GM19239 (cell line): ENCODE measurements at places on chromosomes 3 and 15.

DNA sequence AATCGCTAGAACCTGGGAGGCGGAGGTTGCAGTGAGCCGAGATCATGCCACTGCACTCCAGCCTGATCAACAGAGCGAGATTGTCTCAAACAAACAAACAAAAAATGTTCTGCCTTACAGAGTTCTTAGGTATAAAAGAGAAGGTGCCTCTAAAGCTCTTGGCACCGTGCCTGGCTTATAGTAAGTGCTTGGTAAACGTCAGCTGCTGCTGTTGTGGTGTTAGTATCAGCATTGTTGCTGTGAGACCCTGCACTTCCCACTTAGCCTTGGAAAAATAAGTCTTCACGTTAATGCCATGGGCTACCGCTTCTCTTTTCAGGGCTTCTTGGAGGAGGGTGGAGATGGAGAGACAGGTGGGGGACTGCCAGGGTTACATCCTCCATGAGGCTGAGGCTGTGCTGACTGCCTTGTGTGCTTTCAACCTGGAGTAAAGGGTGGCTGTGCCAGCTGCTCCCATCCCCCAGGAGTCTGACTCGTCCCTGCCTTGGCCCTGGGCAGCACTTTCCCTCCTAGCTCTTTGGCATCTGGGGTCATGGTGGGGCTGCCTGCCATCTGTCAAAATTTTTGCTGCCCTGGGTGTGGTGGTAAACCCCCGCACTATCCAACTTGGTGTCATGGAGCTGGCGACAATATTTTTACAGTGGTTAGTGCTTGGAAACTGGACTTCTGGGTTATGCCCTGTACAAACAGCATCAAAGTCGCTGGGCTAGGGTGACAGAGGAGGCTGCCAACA is 17.8 kb downstream of the FLNB start:
- no peak for DNase-seq

DNA sequence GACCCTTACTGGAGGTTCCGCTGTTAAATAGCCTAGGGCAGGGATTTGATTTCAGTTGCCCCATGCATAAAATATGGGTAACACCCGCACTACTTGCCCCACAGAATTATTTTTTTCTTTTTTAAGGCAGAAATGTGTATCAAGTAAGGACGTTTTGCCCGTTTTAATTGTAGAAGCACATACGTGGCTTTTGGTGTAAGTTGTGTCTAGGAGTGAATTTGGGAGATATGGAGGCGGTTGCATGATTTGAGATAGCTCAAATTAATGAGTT is 636 bp upstream of the LRRC58 start:
- no peak for DNase-seq

DNA sequence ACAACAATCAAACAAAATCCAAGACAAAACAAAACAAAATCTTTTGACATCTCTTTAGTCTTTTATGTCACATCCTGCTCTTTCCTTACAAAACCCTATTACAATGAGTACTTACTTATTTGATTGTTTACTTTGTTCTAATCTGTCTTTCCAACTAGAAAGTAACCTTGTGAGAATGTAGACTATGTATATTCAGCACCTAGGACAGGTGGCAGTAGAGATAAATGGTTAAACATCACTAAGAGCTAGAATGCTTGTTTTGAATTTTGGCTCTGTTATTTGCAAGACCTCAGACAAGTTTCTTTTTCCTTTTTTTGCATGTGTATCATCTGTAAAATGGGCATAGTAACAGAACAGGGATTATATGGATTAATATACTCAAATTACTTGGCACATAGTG is 33.1 kb upstream of the NAALADL2 start:
- DNase-seq: no peak

DNA sequence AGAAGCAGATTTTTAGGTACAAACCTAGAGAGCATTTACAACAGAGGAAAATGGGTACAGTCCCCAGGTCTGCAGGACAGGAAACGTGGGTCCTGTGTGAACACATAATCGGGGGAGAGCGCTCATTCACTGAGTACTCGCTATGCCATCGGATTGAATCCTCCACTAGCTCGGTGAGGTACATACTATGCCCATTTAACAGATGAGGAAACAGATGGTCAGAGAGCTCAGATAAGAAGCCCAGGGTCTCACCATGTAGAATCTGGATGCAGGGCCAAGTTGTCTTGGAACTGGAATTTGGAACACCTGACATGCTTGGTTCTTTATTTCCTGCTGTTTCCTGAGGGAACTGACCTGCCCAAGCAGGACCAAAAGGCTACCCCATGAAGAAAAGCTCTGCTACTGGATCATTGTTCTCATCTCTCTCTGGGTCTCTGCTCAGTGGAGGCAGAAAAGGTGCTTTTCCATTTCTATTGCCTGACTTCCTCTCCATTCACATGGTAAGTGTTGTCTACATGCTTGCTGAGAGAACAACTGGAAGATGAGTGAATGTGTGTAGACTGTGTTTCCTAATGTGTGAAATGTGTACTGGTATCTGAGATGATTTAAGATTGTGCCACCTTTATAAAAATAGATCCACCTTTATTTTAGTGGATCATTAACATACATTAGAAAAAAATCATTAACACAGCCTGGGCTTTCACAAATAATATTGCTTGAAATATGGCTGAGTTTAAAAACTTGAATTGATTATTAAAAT is 89.1 kb downstream of the TGFBR2 start:
- DNase-seq: no peak

- DNase-seq: no peak
Measured at GRCh38 chr3:35291471-35292236, 347.7 kb upstream of the ARPP21 start.

GRCh38 chr3:104523136-104523535 is 843.6 kb upstream of the ALCAM start:
- DNase-seq: no peak

DNA sequence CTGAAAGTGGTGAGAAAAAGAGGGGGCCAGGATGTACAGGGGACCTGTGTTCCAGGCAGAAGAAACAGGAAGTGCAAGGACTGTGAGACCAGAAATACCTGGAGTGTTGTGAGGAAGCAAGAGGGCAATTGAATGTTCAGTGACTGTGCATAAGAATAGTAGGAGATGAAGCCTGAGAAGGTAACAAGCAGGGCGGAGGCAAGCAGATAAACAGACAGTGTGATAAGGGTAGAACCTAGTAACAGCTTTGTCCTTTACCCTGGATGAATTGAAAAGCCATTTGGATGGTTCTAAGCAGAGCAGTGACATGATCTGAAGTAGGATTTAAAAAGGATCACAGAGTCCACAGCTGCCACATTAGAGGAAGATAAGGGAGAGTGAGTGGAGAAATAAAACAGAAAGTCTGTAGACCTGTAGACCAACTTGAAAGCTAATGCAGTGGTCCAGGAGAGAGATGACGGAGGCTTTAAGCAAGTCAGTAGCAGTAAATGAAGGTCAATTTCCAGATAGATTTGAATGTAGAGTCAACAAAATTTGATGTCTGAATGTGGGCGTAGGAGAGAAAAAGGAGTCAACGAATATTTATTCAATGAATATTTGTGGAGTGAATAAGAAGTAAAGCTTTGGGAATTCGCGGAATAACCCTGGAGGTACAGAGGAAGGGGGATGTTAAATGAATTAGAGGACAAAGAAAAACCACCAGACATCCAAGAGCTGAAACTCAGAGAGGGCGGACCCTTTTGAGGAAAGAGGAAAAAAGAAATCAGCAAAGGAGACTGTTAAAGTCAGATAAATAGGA is 4.2 kb upstream of the PLOD2 start:
- no peak for DNase-seq

GRCh38 chr15:85759376-85759775 is 35.3 kb downstream of the KLHL25 start:
- DNase-seq: no peak

GRCh38 chr3:159380891-159381290 is 579.0 kb downstream of the MFSD1 start:
- DNase-seq: no peak

- no peak for DNase-seq
Measured at GRCh38 chr3:56800832-56801661, 702 bp downstream of the ARHGEF3 start.

- no peak for DNase-seq
Measured at GRCh38 chr3:127068111-127068810, 85.3 kb downstream of the PLXNA1 start.

GRCh38 chr3:114861666-114862065 is 285.4 kb downstream of the ZBTB20 start:
- DNase-seq: no peak

GRCh38 chr15:28103831-28104230 is 4.7 kb upstream of the OCA2 start:
- DNase-seq: no peak

GRCh38 chr3:8529738-8530525 is 28.3 kb downstream of the LMCD1 start:
- DNase-seq: no peak

- DNase-seq: no peak
Measured at GRCh38 chr15:68056097-68056865, 2.2 kb downstream of the PIAS1 start.

DNA sequence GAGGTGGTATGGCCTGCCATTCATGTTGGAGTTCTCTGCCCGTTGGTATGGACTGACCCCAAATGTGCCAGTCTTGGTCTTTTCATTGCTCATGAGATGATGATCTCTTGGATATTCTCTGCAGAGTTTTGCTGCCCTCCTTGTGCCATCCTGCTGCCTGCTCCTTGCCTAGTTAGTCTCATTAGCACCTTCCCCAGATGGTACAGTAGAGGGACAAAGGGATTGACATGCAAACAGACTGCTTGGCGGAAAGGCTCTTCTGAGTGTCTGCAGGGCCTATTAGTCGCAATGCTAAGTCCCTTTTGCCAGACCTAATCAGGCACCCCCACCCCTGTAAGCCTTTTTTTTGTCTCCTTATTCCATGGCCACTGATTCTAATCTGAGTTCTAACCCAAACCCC is 90.6 kb downstream of the ARNT2 start:
- DNase-seq: no peak

DNA sequence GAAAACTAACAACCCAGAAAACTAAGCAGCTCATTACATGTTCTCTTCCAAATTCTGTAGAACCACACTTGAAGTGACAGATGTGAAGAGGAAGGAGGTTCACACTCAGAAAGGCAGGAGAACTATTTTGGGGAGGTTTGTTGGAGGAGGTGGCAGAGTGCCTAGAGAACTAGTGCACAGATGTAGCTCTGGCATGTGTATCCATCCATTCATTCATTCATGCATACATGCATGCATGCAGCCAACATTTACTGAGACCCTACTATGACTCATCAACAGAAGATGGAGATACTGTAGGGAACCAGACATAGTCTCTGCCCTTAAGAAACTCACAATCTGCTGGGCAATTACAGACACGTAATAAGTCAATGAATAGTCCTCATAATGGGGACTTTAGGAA is 116.7 kb downstream of the ERC2 start:
- DNase-seq: no peak

DNA sequence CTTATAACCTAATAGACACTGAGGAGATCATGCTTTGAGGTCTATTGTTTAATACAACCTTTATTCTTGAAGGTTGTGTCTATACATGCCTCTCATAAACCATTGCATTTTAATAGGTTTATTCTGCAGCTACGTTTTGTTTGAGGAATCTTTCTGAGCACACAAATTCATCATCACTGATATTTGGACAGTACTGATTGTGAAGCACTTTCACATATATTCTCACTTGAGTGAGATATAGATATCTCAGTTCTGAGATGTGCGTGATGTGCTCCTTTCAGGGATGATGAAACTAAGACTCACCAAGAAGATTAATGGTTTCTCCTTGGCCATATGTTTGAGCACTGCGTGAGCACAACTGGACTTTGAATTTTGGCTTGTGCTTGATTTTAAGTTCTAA is 374.4 kb downstream of the LPP start:
- DNase-seq: no peak

GRCh38 chr3:134463676-134464063 is 22.1 kb downstream of the ANAPC13 start:
- DNase-seq: no peak

DNA sequence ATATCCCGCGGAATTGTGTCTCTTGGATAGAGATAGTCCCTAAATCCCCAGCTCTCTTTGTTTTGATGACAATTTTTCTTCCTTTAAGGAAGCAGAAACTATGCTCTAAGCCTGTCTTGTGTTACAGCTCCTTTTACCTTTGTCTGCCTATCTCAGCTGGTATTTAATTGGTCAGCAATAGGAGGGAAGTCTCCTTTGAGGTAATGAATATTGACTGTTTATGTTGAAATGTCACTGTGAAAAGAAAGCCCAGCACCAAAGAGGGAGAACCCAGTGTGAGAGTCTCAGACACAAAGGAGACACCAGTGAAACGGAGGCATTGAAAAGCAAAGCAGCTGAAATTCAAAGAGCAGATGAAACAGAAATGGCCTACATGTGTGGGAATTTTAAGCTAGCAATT is 372.6 kb downstream of the NR2F2 start:
- no peak for DNase-seq

DNA sequence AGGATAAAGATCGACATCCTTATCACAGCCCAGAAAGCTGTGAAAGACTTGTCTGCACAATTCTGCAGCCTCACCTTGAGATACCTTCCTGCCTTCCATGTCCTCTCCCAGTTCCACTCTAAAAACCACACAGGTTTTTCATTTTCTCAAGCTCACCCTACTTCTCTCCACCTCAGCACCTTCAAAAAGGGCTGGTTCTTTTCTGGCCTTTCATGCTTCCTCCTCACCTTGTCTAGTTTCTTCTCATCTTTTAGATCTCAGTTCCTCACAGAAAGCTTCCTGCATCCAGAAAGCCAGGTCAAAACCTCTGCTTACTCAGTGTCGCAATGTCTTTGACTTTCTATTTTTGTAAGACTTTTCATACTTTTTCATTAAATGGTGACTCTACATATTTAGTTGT is 140.2 kb upstream of the STT3B start:
- no peak for DNase-seq

GRCh38 chr3:162956711-162957110 is 1460.1 kb downstream of the OTOL1 start:
- DNase-seq: no peak

- DNase-seq: no peak
Measured at GRCh38 chr15:68372291-68372811, 59.6 kb downstream of the ITGA11 start.

DNA sequence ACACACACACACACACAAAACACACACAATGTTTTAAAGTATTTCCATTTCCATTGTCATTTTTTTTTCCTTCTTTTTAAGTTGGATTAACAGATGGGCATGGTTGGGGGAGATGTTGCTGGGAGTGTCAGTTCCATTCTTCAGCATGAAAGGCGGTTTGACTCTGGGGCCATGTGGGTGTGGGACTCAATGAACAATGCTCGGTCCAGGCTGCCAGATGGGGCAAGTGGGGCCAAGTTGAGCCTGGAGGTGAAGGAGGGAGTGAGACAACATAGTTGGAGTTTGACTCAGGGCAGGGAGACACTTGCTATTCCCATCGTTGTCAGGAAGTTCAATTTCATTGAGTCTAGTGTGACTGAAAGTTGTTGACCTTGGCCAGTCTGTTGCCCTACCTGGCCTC is 125.3 kb downstream of the TLE3 start:
- DNase-seq: no peak

- DNase-seq: no peak
Measured at GRCh38 chr3:159030886-159031679, 229.2 kb downstream of the MFSD1 start.
